ENCODE measurements at places on chromosomes 16 and 17. TPM values are rescaled to one million over a fixed set of nuclear protein-coding genes. Genes with fewer than 3 reads are reported as not detected.

The C17orf50 gene
- 0.14 TPM for total RNA-seq

The CLDN9 gene
- 0.29 TPM for total RNA-seq

The GP1BA gene
- total RNA-seq, result not detected

The CCDC40 gene
- 3.7 TPM for total RNA-seq

The KRT9 gene
- total RNA-seq, result not detected

The GRB7 gene
- 2.8 TPM for total RNA-seq

The ELMO3 gene
- 1.5 TPM for total RNA-seq

The CFAP52 gene
- not detected for total RNA-seq

The CA10 gene
- not detected for total RNA-seq

The MYH3 gene
- total RNA-seq, result 1.0 TPM

Measured in A549 treated with GW870086 at 1 μM for 4 hours (cell line).